AG08396 (cell line): ENCODE measurements at places on chromosomes 11 and 22.

- DNase-seq = no peak
Observed at GRCh38 chr11:64930340-64930739, 5.4 kb downstream of the GPHA2 start.

DNA sequence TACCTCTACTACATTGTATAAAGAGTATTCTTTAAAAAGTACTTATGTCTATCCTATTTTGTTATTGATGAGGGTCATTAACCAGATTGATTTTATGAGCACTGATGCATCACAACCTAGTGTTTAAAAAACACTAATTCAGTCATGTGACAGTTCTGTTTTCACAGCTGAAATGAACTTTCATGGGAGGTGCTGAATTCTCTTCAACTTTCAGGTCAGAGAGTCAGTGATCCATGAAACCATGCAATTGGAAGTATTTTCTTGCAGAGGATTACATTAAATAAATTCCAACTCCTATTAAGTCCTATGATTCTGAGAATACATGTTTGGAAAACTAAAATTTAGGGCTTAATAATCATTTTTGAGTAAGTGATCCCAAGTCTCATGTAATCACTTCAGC lies 889.4 kb downstream of the KCNA4 start:
- DNase-seq = no peak

DNA sequence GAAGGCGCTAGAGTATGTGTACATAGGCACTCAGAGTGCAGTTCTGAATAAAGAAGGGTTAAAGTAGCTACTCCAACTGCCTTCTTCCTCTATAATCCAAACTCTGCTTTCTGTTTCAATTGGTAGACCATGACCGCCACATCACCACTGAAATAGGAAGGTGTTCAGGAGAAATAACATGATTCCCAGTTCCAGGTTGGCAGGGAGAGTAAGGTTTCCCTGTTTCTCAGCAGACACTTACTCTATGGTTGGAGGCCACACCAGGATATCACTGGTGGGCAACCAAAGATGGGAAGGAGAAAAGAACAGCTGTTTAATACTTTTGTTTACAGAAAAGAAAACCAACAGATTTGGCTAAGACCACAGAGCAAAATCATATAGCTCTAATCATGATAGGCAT lies 37.9 kb downstream of the PAK1 start:
- no peak for DNase-seq

DNA sequence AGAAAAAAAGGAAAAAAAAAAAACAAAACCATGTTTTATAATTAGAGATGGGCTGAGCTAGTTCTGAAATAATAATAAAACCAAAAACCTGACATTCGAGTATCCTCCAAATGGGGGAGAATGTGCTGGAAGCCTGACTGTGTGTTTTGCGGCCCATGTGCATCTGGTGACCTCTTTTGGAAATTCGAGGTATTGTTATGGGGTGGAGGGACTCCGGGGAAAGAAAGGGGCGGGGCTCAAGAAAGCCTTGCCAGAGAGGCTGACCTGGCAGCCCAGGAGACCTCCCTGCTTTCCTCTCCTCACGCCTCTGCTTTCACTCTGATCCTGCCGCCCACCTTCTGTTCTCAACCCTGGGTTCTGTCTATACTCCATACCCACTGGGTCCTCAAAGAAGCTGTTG lies 72.9 kb downstream of the CTTN start:
- no peak for DNase-seq

DNA sequence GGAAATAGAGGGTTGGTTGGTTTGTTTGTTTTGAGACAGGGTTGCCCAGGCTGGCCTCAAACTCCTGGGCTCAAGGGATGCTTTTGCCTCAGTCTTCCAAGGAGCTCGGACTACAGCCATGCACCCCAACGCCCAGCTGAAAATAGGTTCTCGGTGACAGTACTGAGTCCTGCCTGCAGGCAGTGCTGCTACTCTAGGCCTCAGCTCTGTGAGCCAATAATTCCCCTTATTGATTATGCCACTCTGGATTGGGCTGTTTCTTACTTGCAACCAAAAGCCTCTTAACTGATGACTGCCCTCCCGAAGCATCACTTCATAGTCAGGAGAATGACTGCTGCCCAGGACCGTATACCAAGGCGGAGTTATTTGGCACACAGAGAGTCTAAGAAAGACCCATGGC lies 1.2 kb upstream of the C11orf16 start:
- no peak for DNase-seq

DNA sequence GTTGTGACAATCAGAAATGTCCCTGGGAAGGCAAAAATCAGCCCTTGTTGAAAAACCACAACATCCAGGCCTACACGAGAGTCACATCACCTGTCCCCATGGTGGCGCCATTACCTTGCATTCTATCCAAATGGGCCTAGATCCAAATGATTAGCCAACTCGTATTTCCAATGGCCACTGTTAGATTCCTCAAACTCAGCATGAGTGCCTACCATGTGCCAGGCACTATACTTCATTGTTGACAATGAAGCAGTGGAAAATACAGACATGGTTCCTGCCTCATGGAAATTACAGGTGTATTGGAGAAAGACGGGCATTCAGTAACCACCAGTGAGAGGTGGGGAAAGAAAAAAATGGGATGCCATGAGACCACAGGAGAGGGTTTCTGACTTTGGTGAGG lies 29.8 kb upstream of the CREB3L1 start:
- no peak for DNase-seq

- DNase-seq = no peak
Observed at GRCh38 chr11:62794201-62794775, 2.5 kb upstream of the TMEM223 start.

- no peak for DNase-seq
Observed at GRCh38 chr11:2914455-2915195, 14.6 kb downstream of the PHLDA2 start.

DNA sequence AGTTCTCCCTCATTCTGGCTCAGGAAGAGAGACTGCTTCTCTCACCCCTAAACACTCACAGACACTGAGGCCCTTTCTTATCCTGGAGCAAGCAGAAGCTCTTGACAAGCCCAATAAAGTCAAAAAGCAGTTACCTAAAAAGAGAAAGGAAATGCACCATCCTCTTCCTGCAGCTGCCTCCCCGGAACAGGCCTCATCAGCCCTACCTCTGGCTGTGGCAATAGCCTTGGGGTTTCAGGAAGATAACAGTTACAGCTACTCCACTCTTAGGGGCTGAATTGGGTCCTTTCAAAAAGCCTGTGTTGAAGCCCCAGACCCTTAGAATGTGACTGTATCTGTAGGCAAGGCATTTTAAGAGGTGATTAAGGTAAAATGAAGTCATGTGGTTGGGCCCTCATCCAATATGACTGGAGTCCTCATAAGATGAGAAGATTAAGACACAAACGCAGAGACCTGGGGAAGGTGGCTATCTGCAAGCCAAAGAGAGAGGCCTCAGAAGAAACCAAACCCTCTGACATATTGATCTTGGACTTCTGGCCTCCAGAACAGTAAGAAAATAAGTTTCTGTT lies 3.5 kb upstream of the LGALS12 start:
- no peak for DNase-seq

DNA sequence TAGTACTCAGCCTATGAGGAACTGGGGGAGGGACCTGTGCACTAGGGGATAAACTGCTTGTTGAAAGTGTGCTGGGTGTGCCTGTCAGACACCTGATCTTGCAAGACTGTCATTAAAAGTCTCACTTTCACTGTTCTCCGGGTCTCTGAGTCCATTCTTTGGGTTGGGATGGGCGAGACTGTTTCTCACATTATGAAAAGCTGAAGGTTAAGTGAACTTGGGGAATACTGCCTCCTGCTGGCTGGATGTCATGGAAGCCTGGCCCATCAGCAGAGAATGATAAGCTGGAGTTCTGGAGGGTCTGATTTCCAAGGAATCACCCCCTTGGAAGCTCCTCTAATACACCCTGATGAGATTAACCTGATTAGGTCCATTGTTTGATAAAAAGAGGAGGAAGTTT lies 9.0 kb upstream of the VPREB1 start:
- DNase-seq = peak; percentile 41

DNA sequence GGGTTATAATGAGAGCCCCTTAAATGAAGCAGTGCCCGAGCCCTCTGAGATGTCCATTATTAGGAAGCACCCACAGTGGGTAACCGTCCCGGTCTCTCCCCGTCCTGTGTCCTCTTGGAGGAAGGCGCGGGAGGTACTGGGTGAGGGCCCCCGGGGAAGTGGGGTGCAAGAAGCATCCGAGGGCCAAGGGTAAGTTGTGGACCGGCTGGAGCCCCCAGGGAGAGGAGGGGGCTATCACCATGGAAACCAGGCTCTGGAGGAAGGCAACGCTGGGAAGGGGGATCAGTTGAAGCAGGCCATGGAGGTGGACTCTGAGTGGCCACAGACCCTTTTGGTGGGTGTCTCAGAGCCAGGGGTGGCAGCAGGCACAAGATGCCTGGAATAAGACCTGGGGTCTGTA lies 173.6 kb downstream of the ST3GAL4 start:
- DNase-seq = no peak

DNA sequence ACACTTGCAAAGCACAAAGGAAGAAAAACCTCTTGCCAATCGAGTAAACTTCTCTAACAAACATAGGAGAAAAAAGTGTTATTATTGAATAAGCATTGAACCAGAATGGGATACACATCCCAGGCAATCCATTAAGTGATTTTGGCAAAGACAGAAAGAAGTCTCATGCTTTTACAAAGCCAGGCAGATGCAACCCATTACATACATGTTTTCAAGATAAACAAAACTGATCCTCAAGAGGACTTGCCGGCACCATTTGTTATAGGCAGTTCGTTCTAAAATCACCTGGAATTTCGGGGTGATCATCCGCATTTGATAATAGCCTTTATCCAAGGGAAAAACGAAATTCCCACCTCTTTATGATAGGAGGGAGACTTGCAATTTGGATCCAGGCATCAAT lies 97.5 kb upstream of the RAG2 start:
- no peak for DNase-seq

- peak; percentile 11 for DNase-seq
Observed at GRCh38 chr11:71269603-71270511, 17.5 kb upstream of the SHANK2 start.

DNA sequence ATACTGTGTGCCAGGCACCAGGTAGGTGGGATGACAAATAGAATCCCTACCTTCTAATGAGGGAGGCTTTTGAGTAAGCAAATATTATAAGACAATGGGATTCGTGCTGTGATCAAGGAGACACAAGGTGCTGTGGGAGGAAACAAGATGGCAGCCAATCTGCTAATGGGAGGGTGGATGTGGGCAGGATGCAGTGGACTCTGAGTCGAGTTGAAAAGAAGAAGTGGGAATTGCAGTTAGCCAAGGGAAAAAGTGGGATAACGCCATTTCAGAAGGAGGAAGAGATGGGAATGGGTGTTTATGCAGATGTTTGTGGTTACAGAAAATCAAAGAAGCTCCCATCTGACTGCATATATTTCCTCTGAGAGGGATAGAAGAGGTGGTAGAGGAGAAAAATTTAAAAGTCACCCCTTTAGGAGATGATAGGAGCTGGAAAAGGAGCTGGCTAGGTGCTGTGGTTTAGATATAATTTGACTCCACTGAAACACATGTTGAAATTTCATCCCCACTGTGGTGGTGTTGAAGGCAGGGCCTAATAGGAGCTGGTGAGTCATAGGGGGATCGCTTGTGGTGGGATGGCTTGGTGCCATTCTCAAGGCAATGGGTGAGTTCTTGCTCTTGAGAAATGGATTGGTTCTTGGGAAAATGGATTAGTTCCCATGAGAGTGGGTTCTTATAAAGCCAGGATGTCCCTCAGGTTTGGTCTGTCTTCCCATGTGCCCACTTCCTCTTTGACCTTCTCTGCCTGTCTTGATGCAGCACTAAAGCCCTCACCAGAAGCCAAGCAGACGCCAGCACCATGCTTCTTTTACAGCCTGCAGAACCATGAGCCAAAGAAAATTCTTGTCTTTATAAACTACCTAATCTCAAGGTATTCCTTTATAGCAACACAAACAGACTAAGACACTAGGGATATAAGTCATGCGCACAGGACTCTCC lies 30.0 kb upstream of the POU2AF1 start:
- no peak for DNase-seq

GRCh38 chr11:60370811-60371298 lies 7.5 kb upstream of the MS4A7 start:
- no peak for DNase-seq

DNA sequence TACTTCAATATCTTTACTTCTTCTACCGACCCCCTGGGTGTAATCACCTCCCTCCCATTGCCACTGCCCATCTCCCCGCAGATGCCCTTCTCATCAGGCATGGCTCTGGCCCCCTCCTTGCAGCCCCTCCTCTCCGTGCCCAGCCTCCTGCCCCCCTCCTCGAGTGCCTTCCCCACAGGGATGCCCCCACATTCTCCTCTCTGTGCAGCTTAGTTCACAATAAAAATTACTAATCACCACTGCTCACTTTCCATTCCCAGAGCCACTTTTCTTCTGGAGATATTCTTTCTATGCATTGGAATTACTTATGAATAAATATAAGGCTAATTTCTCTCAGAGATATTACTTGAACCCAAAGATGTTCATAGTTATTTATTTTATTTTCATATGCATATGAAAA lies 22.1 kb downstream of the IFITM10 start:
- no peak for DNase-seq

GRCh38 chr11:34606326-34607120 lies 14.4 kb upstream of the EHF start:
- no peak for DNase-seq

- no peak for DNase-seq
Observed at GRCh38 chr22:49946612-49947295, 13.8 kb upstream of the PIM3 start.

DNA sequence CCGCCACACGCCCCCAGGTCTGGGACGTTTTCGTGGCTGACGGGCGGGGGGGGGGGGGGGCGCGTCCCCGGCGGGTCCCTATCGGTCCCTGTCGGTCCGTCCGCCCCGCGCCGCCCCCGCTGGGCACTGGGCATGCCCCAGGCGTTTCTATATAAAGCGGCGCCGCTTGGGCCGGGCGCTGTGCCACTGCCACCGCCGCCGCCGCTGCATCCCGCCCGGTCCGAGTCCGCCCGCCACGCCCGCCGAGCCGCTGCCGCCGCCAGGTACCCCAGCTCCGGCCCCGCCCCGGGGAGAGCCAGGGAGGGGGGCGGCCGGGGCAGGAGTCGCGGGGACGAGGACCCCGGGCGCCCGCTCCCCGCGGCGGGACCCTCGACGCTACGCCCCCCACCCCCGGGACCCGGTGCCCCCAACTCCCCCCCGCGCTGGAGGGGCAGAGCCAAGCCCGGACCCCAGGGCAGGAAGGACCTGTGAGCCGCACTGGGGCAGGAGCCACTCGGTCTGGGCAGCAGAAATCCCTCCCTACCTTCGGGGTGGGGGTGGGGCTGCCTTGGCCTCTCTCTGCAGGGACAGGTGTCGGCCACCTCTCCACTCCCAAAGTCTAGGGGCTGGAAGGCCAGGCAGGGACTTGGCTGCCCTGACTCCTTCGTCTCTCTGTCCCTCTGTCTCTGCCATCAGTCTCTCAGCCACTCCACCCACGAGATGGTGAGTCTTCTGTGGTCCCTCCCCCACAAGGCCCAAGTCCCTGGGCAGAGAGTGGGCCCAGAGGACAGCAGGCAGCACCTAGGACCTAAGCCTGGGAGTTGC lies at the start of gene CARNS1:
Gene CARNS1 (plus strand): TSS at position 178 of the 804 bp plus-strand sequence. CDS start 522 bp downstream, at position 700.
- DNase-seq = no peak
